ENCODE measurements at places on chromosomes 11 and 22.

DNA sequence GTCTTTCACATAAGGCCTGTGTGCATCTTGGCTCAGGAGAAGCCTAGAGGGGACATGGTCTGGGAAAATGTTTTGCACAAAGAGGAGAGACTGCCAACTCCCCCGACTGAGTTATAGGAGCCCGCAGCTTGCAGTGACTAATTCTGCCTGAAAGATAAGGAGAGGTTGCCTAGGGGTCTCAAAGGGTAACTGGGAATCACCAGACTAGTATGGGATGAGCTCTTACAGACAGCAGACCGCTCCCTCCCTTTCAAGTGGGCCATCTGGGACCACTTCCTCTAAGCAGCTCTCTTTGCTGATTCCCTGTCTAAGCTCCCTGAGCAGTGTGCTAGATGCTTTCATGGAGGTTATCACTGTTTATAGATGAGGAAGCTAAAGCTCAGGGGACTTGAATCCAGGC lies 105.1 kb downstream of the TENM4 start:
- DNase-seq = no peak

- DNase-seq = no peak
These were observed 2.1 kb downstream of the PNPLA3 start for GRCh38 chr22:43925433-43926348.

- no peak for DNase-seq
These were observed 787 bp upstream of the RDX start for GRCh38 chr11:110297076-110297725.

- DNase-seq = no peak
These were observed 72.6 kb downstream of the CCDC34 start for GRCh38 chr11:27290261-27291050.

DNA sequence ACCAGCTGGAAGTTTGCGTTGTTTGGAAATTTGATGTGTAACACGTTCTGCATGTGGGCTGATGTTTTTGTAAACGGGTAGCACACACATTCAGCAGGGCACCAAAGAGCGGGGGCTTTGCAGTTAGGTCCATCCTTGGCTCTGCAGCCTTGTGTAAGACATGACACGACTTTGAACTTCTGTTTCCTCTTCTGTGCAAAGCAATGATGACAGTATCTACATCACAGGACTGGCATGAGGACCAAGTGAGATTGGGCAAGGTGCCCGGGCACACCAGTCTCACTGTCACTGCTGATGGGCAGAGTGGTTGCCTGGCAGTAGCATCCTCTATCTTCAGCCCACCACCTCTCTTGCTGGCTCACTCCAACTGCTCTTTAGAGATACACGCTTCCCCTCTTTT lies 3.3 kb downstream of the TCN2 start:
- no peak for DNase-seq

GRCh38 chr11:123357990-123358827 lies 71.9 kb upstream of the GRAMD1B start:
- no peak for DNase-seq

- DNase-seq = no peak
These were observed at the start of gene MAPK8IP2 for GRCh38 chr22:50600538-50600937. MAPK8IP2 (plus strand) TSS chr22:50600793; CDS start chr22:50600819, 26 bp downstream.

DNA sequence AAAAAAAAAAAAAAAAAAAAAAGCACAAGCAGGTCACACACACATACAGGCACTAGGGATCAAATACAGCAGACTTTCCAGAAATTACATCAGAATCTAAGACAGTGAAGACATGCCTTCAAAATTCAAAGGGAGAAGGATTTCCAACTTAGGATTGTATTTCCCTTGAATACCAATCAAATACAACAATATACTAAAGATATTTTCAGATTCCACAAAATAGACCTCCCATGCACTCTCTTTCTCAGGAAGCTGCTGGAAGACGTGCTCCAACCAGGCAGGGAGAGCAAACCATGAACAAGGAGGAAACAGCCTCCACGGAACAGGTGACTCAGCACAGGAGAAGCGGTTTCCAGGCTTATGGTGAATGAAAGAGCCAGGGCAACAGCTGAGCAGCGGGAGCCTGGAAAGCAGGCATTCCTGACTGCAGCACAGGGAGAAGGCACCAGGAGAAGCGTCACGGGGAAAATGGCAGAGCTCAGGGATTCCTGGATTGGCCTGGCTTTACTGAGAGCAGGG lies 32.0 kb downstream of the TMEM184B start:
- DNase-seq = no peak

DNA sequence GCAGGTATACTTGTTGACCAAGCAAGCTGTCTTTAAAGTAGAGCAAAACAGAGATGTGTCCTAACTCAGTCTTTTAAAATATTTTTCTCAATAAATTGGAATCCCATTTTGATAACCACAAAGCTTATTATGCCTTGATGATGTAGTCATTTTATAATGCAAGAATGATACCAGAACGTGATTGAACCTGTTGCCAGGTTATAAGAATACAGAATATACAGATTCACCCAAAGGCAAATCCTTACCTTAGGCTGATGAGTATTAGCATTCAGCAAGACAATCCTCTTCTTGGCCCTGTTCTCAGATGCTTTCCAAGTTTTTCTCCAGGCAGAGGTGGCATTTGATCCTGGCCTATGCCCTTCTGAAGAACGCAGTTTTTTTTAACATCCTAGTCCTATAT lies 76.1 kb downstream of the PPFIBP2 start:
- DNase-seq = no peak

- DNase-seq = no peak
These were observed 357.8 kb upstream of the LARGE1 start for GRCh38 chr22:34278121-34278520.

DNA sequence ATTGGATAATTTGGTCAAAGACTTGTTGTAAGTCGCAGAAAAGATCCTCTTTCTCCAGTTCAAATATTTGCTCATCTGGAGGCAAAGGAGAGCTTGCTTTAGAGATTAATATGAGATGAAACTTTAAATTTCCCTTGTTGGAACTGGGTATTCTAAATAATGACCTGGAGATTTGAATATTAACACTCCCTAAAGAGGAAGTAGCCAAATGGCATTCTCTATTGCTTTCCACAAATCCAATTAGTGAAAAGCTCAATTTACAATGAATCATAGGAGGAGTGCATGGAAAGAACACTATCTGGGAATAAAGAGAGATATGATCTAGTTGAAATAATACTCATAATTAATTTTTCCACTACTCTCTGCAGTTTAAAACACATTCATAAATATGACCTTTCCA lies 641.6 kb upstream of the TENM4 start:
- no peak for DNase-seq

DNA sequence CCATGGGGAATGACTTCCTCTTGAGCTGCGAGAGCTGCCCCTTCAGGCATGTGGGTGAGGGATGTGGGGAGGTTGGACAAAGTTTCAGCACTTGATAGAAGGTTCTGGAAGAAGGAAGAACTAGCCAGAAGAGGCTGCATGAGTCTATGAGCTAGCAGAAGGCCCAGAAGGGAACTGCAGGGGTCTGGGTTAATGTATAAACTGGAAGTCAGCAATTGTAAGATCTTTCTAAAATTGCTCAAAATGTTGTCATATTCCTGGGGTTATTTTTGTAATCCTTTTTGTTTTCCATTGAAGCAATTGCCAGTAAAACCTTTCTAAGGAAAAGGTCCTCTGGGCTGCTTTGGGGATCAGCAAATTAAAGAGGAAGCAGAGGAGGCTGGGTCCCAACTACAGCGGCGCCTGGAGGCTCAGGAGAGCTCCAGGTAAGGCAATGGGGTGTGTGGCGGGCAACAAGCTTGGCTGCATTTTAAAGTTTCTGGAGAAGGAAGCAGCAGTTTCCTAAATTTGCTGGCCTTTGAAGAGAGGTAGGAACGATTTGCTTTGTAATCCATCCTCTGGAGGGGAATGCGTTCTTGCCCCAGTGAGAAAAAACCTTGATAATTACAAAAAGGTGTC lies 29.2 kb downstream of the ADAMTS15 start:
- no peak for DNase-seq

DNA sequence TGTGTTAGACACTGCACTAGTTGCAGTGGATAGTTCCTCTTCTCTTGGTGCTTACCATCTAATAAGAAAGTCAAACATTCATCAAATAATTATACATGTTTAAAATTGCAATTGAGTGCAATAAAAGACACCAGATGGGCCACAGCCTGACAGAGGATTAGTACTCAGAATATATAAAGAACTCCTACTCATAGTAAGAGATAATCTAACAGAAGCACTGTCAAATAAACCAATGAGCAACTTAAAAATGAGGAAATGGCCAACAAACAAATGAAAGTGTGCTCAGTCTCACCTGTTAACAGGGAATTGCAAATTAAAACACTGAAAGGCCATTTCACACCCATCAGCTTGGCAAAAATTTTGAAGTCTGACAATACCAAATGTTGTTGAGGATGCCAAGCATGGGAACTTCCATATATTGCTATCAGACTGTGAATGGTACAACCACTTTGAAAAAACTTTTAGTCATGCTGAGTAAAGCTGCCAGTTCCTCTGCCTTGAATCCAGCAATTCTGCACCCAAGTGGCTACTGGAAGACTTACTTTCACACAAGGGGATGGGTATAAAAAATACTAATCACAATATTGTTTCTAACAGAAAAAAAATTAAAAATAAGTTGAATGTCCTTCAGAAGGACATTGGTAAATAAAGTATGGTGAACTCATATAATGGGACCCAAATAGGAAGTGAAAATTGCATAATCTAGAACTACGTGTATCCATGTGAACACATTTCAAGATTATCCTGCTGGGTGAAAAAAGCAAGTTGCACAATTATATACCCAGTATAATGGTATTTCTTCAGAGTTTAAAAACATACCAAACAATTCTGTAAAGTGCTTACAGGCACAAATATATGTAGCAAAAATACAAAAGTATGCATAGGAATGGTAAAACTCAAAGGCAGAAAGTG lies 41.4 kb upstream of the CREB3L1 start:
- DNase-seq = no peak

DNA sequence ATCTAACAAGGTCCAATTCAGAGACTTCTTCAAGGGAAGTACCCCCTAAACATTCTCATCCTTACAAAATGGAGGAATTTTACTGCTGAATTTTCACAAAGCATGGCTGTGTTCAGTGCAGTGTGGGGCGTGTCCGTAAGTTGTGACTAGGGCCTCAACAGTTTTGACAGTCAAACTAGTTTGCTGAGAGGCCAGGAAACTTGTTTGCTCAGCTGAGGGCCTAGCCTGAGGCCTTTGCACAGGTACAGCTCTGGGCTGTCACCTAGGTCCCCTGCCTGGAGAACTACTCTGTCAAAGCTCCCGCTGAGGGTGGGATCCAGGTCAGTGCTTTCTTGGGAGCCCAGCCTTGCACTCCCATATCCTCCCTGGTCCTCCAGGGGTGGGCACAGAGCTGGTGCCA lies 27.9 kb downstream of the TCP11L1 start:
- no peak for DNase-seq

DNA sequence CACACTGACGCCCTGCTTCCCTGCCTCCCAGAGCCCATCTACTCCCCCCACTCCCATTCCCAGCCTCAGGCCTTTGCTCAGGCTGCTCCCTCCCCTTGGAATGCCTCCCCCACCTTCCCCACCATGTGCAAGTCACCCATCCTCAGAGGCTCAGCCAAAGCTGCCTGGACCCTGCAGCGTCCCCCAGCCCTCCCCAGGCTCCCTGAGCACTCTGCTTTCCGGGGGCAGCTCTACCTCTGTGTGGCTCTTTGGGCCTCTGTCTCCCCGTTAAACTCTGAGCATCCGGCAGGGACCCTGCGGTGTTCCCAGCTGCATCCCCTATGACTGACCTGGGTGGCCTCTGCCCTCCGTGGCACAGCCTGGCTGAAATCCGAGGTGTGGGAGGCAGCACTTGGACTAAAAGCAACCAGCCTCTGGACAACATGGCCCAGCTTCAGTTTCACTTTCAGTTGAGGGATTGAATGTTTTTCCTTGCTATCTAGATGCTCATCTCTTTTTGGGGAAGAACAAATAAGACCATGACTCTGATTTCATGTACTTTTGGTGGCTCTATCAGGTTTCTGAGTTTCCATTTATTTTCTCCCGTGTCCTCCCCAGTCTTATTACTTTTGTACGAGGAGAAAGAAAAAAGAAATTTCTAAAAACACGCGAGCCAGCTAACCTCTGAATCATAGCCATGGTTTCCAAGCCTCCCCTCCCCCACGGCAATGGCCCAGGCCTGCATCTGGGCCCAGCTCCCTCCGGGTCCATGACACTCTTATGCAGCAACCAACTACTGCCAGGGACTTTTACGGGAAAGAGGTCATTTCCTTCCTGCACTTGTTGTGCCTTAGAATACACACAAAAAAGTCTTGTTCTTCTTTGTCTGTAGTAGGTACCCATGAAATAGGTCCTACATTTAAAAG lies 3.8 kb downstream of the APOL3 start:
- DNase-seq = no peak

GRCh38 chr11:110251836-110252235 lies 44.6 kb downstream of the RDX start:
- no peak for DNase-seq

- DNase-seq = no peak
These were observed 3.0 kb upstream of the ZDHHC8 start for GRCh38 chr22:20128619-20128901.

- DNase-seq = no peak
These were observed 10.9 kb downstream of the HEPHL1 start for GRCh38 chr11:94032066-94032465.

- no peak for DNase-seq
These were observed 6.9 kb downstream of the MCAT start for GRCh38 chr22:43136255-43136654.

DNA sequence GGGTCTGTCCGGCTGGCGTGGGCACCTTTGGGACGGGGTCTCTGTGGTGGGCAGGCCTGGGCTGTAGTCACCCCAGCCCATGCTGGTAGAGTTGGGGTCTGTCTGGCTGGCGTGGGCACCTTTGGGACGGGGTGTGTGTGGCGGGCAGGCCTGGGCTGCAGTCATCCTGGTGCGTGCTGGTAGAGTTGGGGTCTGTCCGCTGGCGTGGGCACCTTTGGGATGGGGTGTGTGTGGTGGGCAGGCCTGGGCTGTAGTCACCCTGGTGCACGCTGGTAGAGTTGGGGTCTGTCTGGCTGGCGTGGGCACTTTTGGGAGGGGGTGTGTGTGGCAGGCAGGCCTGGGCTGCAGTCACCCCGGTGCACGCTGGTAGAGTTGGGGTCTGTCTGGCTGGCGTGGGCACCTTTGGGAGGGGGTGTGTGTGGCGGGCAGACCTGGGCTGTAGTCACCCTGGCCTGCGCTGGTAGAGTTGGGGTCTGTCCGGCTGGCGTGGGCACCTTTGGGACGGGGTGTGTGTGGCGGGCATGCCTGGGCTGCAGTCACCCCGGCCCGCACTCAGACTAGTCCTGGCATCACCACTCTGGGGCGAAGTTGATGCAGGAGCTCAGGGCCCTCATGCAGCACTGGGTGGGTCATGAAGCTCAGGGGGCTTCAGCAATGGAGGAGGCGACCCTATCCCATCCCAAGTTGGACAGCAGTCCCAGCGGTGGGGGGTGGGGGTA lies 19.3 kb downstream of the PRR33 start:
- no peak for DNase-seq

DNA sequence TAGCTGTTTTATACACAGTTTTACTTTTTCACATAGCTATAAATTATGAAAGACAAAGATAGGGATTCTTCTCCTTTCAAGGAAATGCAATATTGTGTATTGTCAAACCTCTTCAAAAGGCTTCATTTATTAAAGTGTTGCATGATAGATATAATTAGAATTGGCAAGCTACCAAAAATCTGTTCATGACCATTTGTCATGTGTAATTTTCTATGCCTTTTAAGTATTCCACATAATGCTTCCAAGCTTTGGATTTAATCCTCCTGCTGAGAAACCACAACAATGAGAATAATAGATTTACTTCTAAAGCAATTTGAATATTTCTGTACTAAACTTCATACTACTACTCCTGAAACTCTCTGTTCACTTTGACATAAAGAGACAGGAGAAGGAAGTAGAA lies 403.2 kb upstream of the CCDC179 start:
- DNase-seq = no peak

Data from cortex of kidney (tissue), 1 donor.